ENCODE measurements at places on chromosomes 1 and 21.

DNA sequence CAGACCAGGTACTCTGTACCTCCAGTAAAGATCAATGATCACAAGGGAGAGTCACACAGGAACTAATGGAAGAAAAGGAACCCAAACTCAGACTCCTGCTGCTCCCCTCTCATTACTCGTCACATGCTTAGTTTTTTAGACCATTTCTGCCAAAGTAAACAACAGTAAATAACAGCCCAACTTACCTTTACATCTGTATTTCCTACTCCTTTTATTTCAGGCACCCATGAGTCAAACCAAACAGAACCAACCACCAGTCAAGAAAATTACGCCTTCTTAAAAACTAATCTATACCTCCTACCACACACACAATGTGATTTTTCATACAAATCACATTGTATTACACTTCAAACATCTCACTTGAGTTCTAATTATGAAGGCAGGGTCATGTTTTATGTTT lies 61.4 kb upstream of the HTR1D start:
- no peak for DNase-seq

DNA sequence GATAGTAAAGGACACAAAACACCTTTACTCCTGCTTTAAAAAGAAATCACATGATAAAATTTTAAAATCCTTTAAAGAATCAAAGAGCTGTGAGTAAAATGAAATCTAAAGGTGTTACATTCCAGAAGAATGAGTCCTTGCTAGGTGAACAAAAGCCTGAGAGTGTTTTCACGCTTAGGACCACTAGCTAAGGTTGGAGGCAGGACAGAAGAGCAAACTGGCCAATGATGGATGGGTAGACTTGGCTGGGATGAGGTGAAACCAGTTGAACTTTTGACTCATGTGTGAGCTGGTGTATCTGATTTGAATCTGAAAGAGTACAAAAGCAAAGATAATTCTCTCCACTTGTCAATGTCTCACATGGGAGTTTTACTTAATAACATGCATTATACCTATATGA lies 35.1 kb downstream of the CATSPERE start:
- no peak for DNase-seq

- DNase-seq, result no peak
Observed at GRCh38 chr1:67957066-67957465, 93.4 kb downstream of the DIRAS3 start.

- no peak for DNase-seq
Observed at GRCh38 chr1:30135698-30136097, 587.7 kb downstream of the MATN1 start.

DNA sequence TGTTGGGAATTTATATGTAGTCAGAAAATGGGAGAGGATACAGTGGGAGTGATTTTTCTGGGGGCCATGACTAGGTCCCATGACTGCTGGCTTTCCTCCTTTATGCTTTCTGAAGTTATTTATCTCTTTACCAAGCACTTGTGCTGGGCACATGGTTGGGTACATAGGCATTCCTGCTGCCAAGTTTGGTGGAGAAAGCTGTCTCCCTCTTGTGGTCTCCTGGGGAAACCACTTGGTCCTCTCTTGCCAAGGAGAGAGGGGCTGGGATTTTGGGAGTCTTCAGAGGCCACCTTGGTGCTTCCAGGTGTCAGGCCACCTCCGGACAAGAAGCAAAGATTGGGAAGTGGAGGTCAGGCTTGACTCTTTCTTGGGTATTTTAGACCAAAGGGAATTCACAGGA lies 120.2 kb upstream of the KCNE2 start:
- DNase-seq, result peak; percentile 27

DNA sequence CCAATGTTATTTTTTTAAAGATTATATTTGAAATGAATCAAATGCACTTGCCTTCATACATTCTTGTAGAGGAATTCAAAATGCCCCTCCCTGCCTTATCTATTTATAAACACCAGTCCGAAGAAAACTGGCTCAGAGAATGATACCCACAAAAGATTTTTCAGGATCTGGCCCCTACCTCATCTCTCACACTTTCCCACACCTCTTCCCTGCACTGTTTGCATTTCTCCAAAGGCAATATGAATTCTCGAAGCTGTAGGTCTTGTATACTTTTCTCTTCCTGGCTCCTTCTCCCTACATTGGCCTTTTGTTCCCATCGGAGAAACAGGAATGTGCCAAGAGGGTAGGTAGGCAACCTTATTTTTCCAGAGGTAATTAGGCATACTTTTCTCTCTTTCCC lies 12.0 kb upstream of the CCDC190 start:
- no peak for DNase-seq

- peak; percentile 60 for DNase-seq
Observed at GRCh38 chr1:203152158-203153034, 23.2 kb downstream of the MYBPH start.

DNA sequence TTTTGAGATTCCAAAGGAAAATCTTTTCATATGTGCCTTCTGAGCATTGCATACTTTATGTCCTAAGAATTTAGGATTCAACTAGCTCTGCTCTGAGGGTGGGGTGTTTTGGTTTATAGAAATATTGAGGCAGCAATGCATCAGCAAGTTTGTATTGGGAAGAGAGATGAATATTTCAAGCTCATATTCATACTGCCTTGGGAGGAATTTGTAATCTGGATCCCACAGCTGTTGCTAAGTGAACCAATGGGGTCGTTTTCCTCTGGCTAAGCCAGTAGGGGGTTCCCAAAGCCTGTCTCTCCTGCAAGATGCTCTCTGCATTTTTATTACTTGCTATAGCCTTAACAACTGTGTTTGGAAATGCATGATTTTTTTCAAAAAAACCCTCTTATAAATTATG lies 130.6 kb downstream of the SNX7 start:
- no peak for DNase-seq

DNA sequence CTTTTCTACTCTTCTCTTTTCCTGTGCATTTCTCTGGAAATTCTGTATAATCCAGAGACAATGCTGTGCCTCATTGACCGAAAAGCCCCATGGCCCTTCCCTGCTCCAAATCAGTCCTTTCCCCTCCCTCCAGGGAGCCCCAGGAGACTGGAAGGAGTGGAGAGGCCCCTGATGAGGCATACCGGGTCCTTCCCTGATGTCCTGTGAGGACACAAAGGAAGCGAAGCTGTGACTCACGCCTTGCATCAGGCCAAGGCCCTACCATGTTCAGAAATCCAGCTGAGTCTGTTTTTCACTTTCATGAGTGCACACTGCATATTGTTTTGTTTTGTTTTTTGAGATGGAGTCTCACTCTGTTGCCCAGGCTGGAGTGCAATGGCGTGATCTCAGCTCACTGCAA lies 38.7 kb upstream of the BECN2 start:
- DNase-seq, result peak; percentile 25

GRCh38 chr1:232059726-232060374 lies 433.3 kb downstream of the DISC1 start:
- DNase-seq, result no peak

DNA sequence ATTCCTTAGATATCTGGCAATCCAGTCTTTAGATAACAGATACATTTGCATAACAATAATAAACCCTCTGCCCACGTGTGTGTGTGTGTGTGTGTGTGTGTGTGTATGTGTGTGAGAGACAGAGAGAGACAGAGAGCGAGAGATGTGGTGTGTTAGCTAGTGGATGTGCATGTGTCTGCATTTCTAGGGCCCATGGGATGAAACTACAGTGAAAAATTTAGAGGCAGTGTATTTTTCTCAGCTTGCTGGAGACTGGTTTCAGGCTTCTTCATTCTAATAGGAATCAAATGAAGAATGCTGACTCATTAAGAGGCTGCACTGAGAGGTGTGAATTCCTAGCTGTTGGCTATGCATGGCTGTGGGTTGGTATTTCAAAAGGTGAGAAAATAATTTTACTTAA lies 303.2 kb downstream of the LMX1A start:
- peak; percentile 10 for DNase-seq

DNA sequence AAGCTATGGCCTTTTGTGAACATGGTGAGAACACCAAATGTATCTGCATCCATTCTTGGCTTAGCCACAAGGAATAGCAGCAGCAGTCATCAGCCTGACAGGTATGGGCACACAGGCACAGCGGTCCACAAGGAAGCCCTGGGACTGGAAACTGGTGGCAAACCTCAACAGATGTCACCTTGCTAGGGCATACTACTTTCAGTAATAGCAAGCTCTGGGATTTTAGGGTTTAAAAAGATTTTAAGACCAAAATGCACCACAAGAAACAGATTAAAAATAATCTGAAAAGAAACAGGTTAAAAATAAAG lies 9.7 kb upstream of the CADM3 start:
- no peak for DNase-seq

- no peak for DNase-seq
Observed at GRCh38 chr1:7721940-7722669, 49.0 kb upstream of the VAMP3 start.

DNA sequence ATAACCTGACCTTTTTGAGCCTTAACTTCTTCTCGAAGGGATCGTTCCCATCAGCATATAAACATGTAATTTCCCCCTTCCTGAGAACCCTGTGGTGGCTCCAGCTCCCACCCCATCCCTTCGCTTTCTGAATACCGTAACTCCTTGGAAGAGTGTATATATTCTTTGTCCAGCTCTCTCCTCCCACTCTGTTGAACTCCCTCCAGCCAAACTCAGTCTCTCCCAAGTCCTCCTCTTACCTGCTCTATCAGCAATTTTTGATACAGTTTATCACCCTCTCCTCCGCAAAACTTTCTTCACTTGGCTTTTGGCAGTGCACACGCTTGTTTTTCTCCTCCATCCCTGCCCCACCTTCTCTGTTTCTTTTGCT lies 109.9 kb upstream of the SLC25A33 start:
- no peak for DNase-seq

- no peak for DNase-seq
Observed at GRCh38 chr1:89260566-89261255, 11.9 kb downstream of the GBP5 start.

GRCh38 chr1:244780311-244780710 lies 55.1 kb upstream of the COX20 start:
- DNase-seq, result no peak

GRCh38 chr1:34409689-34410229 lies 233.1 kb downstream of the C1orf94 start:
- no peak for DNase-seq

DNA sequence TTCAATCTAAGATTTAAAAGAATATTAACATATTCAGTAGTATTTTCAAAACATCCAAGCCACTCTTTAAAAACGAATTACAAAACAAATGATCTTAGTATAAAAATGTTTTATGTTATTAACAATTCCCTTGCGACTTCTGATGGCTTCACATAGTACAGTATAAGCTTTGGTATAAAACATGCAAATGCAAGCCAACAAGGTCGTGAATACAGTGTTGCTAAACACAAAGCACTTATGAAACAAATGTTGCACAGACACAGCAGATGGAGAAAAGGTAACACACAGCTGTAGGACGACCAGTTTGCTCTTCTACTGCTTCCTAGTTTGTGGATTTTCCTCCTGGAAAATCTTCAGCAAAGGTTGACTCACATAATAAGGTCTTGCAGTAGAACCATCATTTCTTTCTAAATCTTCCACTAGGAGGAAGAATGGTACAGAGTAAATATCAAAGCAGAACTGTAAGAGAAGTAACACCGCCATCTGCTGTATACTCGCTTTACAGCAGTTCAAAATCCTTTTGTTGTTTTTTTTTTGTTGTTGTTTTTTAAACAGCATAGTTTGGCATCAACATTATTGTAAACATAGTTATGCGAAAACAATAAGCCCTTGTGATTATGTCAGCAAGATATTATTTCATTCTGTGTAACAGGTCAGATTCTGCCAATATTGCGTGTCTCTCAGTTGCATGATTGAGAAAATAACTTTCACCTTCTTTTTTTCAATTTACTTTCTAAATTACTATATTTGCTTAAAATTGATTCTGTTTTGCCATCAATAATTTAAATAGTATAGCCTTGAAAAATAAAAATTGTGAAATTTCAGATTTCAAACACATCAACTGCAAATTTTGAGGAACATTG lies 69.5 kb downstream of the LHX8 start:
- DNase-seq, result peak; percentile 63

DNA sequence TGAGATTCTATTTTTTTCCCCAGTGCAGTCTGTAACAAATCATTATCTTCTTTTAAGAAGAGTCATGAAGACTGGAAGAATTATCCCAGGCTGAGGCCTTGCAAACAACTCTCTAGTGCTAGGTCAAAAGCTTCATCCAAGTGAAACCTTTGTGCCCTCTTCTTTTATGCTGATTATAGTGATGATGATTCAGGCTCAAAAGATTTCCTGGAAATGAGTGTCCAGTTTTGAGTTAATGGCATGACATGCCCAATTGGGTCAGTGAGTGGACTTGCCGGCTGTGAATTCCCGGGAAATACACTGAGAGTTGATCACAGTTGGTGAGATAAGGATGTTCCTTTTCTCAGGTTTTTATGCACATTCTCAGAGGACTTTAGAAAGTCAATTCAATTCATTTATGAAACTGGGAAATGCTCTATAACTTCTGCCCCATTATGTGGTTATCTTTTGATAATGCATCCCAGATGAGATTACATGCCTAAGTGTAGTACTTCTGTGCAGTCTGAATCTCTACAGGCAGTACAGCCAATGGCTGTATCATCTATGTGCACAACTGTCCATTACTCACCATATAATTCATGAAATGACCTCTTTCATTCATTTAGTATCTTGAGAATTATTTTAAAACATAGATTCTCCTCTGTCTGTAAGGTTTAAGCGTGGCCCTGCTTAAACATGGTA lies 66.2 kb downstream of the S1PR1 start:
- no peak for DNase-seq

DNA sequence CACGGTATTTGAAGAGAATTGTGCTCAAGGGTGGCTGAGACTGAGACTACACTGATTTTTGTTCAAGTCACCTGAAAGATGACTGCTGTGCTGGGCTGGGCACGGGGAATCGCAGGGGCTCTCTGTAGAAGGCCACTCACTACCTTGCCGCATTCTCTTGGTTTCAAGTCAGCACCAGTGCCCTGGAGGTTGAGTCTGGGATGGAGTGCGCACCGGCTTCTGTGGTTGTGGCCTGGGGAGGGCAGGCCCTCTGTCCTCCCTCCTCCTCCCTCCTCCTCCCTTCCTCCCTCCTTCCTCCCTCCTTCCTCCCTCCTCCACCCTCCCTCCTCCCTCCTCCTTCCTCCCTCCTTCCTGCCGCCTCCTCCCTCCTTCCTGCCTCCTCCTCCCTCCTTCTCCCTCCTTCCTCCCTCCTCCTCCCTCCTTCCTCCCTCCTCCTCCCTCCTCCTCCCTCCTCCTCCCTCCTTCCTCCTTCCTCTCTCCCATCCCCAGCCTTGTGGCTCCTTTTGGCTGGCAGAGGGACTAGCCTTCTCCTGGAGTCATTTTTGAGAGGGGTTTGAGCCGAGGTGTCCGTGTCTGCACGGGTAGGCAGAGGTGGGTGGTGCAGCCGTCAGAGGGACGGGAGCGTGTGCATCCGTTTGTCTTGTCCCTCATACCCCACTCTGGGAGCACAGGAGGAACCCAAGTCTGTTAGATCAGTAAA lies 9.5 kb downstream of the RER1 start:
- DNase-seq, result no peak

GRCh38 chr1:76580206-76580605 lies 287.1 kb upstream of the ST6GALNAC5 start:
- DNase-seq, result no peak

DNA sequence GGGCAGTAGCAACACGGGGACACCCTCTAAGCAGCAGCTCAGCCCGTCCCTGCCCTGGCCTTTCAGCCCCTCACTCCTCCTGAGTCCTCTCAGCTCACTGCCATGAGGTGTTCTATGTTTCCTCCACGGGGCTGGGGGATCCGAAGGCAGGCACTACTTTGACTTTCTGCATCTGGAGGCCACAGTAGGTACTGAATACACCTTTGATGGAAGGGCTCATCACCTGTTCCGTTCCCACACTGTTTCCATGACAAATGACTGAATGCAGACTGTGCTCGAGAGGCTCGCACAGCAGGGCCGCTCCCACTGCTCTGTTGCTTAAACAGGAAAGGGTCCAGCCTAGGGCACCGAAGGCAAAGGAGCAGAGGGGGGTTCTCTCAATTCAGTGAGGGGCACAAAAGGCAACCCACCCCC lies 77.6 kb upstream of the DNAH14 start:
- DNase-seq, result no peak

- no peak for DNase-seq
Observed at GRCh38 chr1:165851034-165851658, 23.7 kb downstream of the UCK2 start.
